ENCODE measurements at places on chromosomes 11 and 22. TPM values are rescaled to one million over a fixed set of nuclear protein-coding genes. Genes with fewer than 3 reads are reported as not detected.

Gene SUSD2
- 2.2 TPM for total RNA-seq

DNA sequence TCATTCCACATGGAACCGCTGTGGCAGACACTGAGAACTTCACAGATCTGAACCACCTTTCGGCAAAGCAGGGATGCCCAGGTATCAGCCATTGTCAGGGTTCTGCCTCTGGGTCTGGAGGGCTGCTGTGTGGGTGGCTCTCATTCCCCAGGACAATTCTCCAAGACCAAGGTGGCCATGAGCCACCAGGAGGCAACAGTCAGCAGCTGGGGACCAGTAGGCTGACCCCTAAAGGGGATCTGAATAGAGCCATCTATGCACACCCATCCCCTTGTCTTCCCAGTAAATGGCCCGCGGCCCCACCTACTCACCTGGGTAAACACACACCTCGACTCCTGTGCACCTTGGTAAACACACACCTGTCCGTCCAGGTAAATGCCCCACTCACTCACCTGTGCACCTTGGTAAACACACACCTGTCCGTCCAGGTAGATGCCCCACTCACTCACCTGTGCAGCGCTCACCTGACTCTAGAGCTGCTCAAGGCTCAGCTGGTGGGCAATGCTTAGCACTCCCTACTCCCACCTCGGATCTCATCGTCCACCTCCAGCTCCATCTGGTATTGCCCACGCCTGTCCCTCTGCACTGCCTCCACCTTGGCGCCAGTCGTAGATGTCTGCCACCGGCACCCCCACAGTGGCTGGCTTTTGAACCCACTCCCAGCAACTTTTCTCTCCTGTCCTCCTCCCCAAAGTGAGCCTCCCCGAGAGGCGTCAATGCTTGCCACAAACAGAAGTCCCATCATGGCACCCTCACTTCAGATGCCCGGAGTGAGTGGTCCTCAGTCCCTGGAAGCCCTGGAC is 10.2 kb downstream of the SLC25A1 start:
- H3K4me3 ChIP-seq = no peak overlapping the region
- H3K27ac ChIP-seq = no peak overlapping the region
- peaks cover 43% of the 10 kb centered on the region for H3K27me3 ChIP-seq
- no peaks in the 10 kb centered on the region for H3K36me3 ChIP-seq
- DNase-seq = no peak

DNA sequence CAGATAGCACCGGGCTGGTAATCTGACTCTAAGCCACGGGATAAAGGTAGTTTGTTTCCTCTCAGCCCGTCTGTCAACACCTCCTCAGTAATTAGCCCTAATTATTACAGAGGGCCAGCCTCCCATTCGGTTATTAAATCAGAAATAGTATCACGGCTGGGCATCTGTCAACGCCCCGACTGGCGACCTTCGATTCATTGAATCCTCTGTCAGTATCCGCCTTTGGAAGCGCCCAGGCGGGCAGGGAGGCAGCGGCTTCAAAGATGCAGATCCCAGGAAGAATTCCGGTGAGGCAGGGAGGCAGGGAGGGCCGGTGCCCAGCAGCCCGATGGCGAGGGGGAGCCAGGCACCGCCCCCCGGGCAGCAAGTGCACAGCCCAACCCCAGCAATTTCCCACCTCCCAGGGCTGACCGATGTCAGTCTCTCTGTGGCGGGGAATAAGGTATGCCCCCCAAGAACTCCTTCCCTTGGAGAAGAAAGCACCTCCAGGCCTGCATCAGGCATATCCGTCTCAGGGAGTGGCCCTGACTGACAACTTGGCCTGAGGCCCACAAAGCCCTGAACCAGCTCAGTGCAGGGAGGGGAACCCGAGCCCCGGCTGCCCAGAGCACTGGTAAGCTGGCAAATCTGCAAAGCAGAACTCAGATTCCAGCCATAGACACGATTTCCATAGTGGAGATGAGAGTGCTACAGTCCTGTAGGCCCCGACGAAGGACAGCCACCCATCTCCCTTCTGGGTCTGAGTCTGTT is 11.4 kb downstream of the GNB1L start:
- peaks cover 9% of the 10 kb centered on the region for H3K27me3 ChIP-seq
- peaks cover 13% of the 10 kb centered on the region for H3K4me1 ChIP-seq
- no peak overlapping the region for H3K27ac ChIP-seq
- no peaks in the 10 kb centered on the region for H3K36me3 ChIP-seq
- no peak for DNase-seq
- no peak overlapping the region for H3K4me3 ChIP-seq

Gene LDHAL6A
- not detected for total RNA-seq

Gene HSD17B12
- total RNA-seq = 68.9 TPM

Gene OR51I2
- total RNA-seq = not detected

DNA sequence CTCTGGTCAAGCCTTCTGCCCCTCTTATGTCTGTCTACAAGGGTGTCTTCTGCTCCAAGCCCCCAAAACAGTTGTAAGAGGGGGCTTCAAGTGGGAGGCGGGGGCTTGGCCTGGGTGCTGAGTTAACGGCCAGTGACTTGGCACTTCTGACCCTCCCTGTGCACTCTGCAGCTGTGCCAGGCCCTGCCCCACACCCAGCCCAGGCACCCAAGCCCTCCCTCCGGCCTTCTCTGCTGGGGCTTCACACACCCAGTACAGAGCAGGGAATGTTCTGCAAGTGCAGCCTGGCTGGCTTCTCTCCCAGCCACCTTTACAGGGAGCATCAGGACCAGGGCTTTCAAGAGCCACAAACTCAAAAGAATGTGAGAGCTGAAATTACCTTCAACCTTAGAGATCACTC is 3.8 kb downstream of the TMEM121B start:
- H3K4me3 ChIP-seq = no peak overlapping the region
- no peaks in the 10 kb centered on the region for H3K4me1 ChIP-seq
- DNase-seq = no peak
- no peak overlapping the region for H3K27ac ChIP-seq
- no peaks in the 10 kb centered on the region for H3K27me3 ChIP-seq
- H3K36me3 ChIP-seq = no peaks in the 10 kb centered on the region

- no peaks in the 10 kb centered on the region for H3K4me1 ChIP-seq
- no peak for DNase-seq
- H3K4me3 ChIP-seq = no peak overlapping the region
- no peaks in the 10 kb centered on the region for H3K27me3 ChIP-seq
- H3K36me3 ChIP-seq = no peaks in the 10 kb centered on the region
Observed at GRCh38 chr11:17939542-17939941, 73.3 kb downstream of the SERGEF start.

Gene C22orf31
- not detected for total RNA-seq

DNA sequence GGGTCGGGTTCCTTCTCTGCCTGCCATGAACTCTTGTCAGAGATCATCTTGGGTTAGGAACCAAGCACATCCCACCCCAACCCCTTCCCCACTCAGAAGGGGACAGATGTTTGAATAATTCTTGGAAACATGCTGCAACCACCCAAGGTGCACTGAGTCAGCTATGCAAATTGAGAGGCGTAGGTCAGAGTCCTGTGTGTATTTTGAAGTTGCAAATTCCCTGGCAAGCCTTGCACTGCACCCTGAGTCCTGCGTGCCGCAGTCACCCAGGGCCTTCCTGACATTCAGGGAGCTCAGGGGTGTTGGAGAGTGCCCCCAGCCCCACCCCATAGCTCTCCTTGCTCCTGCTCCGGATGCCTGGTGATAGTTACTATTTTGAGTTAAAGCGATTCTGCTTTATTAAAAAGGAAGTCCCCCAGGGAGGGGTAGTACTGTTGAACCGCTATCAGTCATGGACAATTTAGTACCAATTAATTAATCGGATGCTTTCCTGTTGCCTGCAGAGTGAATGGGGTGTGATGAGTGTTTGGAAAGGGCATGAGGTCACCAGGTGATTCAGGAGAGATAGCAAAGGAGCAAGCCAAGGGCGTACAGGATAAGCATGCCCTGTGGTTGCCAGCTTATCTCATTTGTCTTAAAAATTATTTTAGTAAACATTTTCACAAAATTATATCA is 123.7 kb downstream of the GRIK4 start:
- no peak overlapping the region for H3K4me3 ChIP-seq
- peaks cover 7% of the 10 kb centered on the region for H3K27me3 ChIP-seq
- no peak for DNase-seq
- H3K4me1 ChIP-seq = peaks cover 6% of the 10 kb centered on the region

GRCh38 chr22:25451480-25452114 is 112.9 kb upstream of the GRK3 start:
- H3K4me1 ChIP-seq = peaks cover 16% of the 10 kb centered on the region
- peaks cover 6% of the 10 kb centered on the region for H3K36me3 ChIP-seq
- H3K27ac ChIP-seq = no peak overlapping the region

GRCh38 chr22:43996170-43996980 is 27.7 kb upstream of the PARVB start:
- H3K4me3 ChIP-seq = no peak overlapping the region
- H3K27ac ChIP-seq = no peak overlapping the region
- H3K27me3 ChIP-seq = no peaks in the 10 kb centered on the region
- no peak for DNase-seq
- H3K4me1 ChIP-seq = no peaks in the 10 kb centered on the region

Gene TMEM80
- total RNA-seq = 53.4 TPM

DNA sequence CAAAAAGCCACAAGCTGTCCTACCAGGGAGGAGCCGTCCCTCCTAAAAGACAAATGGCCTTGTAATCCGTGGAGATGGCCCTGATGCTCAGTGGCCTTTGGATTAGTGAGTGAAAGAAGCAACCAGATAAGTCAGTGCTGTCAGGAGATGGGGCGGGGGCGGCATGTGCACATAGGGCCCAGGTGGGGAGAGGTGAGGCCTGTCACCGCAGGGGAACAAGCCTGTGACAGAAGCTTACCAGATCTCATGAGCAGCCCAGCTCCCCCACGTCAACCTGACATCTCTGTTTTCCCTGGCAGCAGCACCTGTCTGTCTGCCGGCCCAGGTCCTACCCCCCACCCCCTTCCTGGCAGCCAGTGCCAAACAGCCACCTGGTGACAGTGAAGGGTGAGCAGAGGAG is 162.6 kb downstream of the BUD13 start:
- DNase-seq = no peak
- no peak overlapping the region for H3K4me3 ChIP-seq
- H3K36me3 ChIP-seq = no peaks in the 10 kb centered on the region
- no peak overlapping the region for H3K27ac ChIP-seq
- H3K27me3 ChIP-seq = no peaks in the 10 kb centered on the region
- H3K4me1 ChIP-seq = no peaks in the 10 kb centered on the region

GRCh38 chr11:115518983-115519628 is 14.9 kb upstream of the CADM1 start:
- no peak overlapping the region for H3K27ac ChIP-seq
- no peaks in the 10 kb centered on the region for H3K36me3 ChIP-seq
- H3K4me3 ChIP-seq = no peak overlapping the region

- DNase-seq = no peak
- H3K4me3 ChIP-seq = no peak overlapping the region
- no peak overlapping the region for H3K27ac ChIP-seq
- no peaks in the 10 kb centered on the region for H3K4me1 ChIP-seq
- no peaks in the 10 kb centered on the region for H3K36me3 ChIP-seq
Observed at GRCh38 chr11:7683571-7683970, 10.3 kb upstream of the CYB5R2 start.

- no peaks in the 10 kb centered on the region for H3K27me3 ChIP-seq
- DNase-seq = no peak
- H3K4me3 ChIP-seq = no peak overlapping the region
- H3K4me1 ChIP-seq = no peaks in the 10 kb centered on the region
- H3K27ac ChIP-seq = peak overlapping the region; percentile 42
Observed at GRCh38 chr11:67213178-67213621, 53.1 kb upstream of the GRK2 start.

Gene PACSIN3
- total RNA-seq = 62.6 TPM

Gene OR5B17
- not detected for total RNA-seq

- no peak for DNase-seq
- no peak overlapping the region for H3K4me3 ChIP-seq
- peaks cover 5% of the 10 kb centered on the region for H3K4me1 ChIP-seq
- H3K27me3 ChIP-seq = no peaks in the 10 kb centered on the region
- no peaks in the 10 kb centered on the region for H3K36me3 ChIP-seq
- H3K27ac ChIP-seq = no peak overlapping the region
Observed at GRCh38 chr11:89275966-89276365, 98.3 kb downstream of the TYR start.

DNA sequence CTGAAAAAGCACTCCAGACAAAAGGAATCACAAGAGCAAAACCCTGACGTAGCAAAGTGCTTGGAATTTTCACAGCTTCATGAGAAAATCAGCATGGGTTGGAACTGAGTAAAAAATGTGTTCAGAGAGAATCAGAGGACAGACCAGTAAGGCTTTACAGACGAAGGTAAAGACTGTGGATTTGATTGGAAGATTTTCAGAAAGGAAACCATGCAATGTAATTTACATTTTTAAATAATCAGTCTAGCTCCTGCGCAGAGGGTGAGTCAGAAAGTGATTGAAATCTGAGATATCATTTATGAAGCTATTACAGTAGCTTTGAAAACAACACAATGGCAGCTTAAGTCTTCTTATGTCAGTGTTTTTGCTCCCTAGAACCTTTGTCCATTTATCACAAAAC is 1122.3 kb downstream of the LRRC4C start:
- no peak for DNase-seq
- H3K27ac ChIP-seq = no peak overlapping the region
- H3K36me3 ChIP-seq = no peaks in the 10 kb centered on the region
- no peak overlapping the region for H3K4me3 ChIP-seq

- no peak for DNase-seq
- H3K4me3 ChIP-seq = no peak overlapping the region
- peaks cover 28% of the 10 kb centered on the region for H3K36me3 ChIP-seq
- H3K4me1 ChIP-seq = no peaks in the 10 kb centered on the region
Observed at GRCh38 chr11:111759778-111760407, 6.3 kb downstream of the PPP2R1B start.

- DNase-seq = no peak
- no peaks in the 10 kb centered on the region for H3K4me1 ChIP-seq
- H3K27me3 ChIP-seq = no peaks in the 10 kb centered on the region
- H3K36me3 ChIP-seq = no peaks in the 10 kb centered on the region
Observed at GRCh38 chr11:95289378-95290101, 58.5 kb upstream of the SESN3 start.

Gene GRAP2
- total RNA-seq = 0.09 TPM

- no peak overlapping the region for H3K27ac ChIP-seq
- no peaks in the 10 kb centered on the region for H3K27me3 ChIP-seq
- peaks cover 21% of the 10 kb centered on the region for H3K36me3 ChIP-seq
- H3K4me3 ChIP-seq = no peak overlapping the region
Observed at GRCh38 chr22:50456466-50457234, 18.2 kb downstream of the SBF1 start.

DNA sequence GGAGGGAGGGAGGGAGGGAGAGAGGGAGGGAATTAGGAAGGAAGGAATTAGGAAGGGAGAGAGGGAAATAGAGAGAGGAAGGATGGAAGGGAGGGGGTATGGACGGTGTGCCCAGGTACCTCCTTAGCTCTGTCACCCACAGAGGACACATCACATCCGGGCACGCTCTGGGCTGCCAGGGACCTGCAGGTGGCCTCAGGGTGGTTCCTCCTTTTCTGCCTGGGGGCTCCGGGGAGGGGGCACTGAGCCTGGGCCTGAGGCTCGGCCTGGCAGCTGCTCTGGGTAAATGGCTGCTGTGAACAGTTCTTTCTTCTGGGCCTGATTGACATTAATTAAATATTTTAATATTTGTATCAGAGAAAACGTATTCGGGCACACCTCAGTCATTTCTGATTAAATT is 733.5 kb downstream of the BRD1 start:
- no peaks in the 10 kb centered on the region for H3K36me3 ChIP-seq
- no peaks in the 10 kb centered on the region for H3K4me1 ChIP-seq
- no peaks in the 10 kb centered on the region for H3K27me3 ChIP-seq
- H3K4me3 ChIP-seq = no peak overlapping the region
- DNase-seq = no peak

Measured in cardiac muscle cell (in vitro differentiated cells and primary cell).